ENCODE measurements at places on chromosomes 1 and 21.

GRCh38 chr21:41628256-41628655 is 120.3 kb upstream of the TMPRSS2 start:
- no peak for DNase-seq

GRCh38 chr1:19484798-19485361 is 459 bp downstream of the CAPZB start:
- peak; percentile 48 for DNase-seq

DNA sequence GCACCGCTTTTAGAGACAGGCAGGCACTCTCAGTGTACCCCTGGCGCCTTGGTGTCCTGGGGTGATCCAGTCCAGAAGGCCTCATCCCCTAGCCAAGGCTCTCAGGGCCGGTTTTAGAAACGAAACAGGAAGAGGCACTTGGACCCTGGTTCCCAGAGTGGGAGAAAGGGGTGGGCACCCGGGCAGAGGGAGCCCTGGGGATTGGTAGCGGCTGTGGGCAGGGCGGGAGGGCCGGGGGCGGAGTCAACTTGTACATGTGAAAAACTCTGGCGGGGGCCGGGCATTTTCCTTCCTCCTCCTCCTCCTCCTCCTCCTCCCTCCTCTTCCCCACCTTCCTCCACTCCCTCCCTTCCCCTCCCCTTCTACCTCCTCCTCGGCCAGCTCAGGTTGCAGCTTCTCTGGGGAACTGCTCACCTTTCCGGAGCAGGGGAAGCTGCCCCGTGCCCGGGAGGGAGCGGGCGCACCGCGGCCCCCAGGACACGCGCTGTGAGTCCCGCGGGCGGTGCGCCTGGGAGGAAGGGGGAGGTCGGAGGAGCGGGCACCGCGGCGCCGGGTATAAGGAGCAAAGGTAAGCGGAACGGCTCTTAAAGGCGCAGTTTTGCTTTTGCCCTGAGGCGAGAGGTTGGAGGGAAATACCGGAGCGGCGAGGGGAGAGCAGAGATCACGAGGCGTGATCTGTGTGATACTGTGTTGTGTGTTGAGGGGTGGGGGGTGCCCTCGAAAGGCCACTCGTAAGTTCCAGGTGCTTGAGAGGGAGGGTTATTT is at the start of gene CDK18:
Gene CDK18, plus strand, starts transcription at position 359 of the 765 bp plus-strand sequence. CDS start 18,499 bp downstream, outside the sequence.
- DNase-seq = peak; percentile 94

DNA sequence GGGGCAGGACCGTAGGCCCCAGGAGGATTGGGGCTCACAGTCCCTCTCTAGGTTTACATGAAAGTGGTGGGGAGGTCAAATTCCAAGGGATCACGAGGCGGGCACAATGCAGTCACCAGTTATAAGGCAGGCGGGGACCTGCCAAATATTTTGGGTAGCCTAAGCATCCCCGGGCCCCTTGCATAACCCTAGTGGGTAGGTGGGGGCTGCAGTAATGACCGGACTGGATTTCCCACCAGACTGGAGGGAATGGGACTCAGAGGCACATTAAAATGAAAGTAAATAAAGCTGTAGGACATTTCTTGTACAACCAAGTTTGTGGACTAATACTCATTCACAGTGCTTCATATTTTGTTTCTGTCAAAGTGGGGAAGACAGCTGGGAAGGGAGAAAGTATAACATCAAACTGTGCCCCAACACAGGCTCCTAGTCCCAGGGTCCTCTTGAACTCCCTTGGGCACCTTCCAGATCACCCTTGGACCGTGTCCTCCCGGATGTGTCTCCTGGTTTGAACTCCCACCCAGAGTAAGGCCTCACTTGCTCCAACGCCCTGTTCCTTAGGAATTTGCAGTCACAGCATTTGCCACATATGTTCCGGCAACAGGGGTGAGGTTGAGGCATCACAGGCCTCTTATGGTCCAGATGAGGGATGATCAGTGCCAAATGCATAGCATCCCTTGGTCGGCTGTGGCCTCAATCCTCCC is 28.4 kb upstream of the KIAA0040 start:
- no peak for DNase-seq
